Activated T-cell treated with anti-CD3 and anti-CD28 coated beads, Interleukin-2, amount 50 U/mL, for 72 hours (primary cell): ENCODE measurements at places on chromosomes 12 and 14. TPM values are rescaled to one million over a fixed set of nuclear protein-coding genes. Genes with fewer than 3 reads are reported as not detected.

P2RX2 gene
- not detected for total RNA-seq

DBX2 gene
- not detected for total RNA-seq

DLGAP5 gene
- total RNA-seq, result 68.2 TPM

DAD1 gene
- total RNA-seq, result 165 TPM

LTB4R2 gene
- total RNA-seq, result 21.5 TPM

YEATS4 gene
- total RNA-seq, result 54.5 TPM

GLIPR1L1 gene
- not detected for total RNA-seq

CLEC9A gene
- total RNA-seq, result not detected

SARNP gene
- 106 TPM for total RNA-seq

LIN7A gene
- not detected for total RNA-seq

CDCA3 gene
- total RNA-seq, result 94.8 TPM

LRP1-AS gene
- not detected for total RNA-seq

DTX1 gene
- total RNA-seq, result 18.0 TPM

ZC2HC1C gene
- 1.2 TPM for total RNA-seq

HOXC10 gene
- total RNA-seq, result not detected

TBPL2 gene
- total RNA-seq, result not detected

KRT2 gene
- total RNA-seq, result not detected

KRT73 gene
- 1.3 TPM for total RNA-seq

GALNT9 gene
- total RNA-seq, result 0.53 TPM

MYF6 gene
- total RNA-seq, result not detected

BCL2L14 gene
- 3.2 TPM for total RNA-seq

DEPDC4 gene
- 3.8 TPM for total RNA-seq

LUM gene
- not detected for total RNA-seq

RAB15 gene
- 4.4 TPM for total RNA-seq

CLEC6A gene
- not detected for total RNA-seq

NANOG gene
- total RNA-seq, result not detected

PDZRN4 gene
- not detected for total RNA-seq
